PC-3 (cell line): ENCODE measurements at places on chromosomes 1 and 21. TPM values are rescaled to one million over a fixed set of nuclear protein-coding genes. Genes with fewer than 3 reads are reported as not detected.

The SLC19A2 gene
- 8.6 and 11.0 TPM in 2 replicates for total RNA-seq

The CHD1L gene
- 63.9 and 69.8 TPM in 2 replicates for total RNA-seq

The ERO1B gene
- total RNA-seq = 0.46 and 0.95 TPM in 2 replicates

The TRMT13 gene
- 6.7 and 9.4 TPM in 2 replicates for total RNA-seq

The KRTAP21-2 gene
- not detected in 2 replicates for total RNA-seq

The NBPF10 gene
- 1.4 and 1.5 TPM in 2 replicates for total RNA-seq

The SMIM1 gene
- total RNA-seq = 10.8 and 14.3 TPM in 2 replicates

The GJB3 gene
- 89.9 and 97.9 TPM in 2 replicates for total RNA-seq
